ENCODE measurements at places on chromosomes 11 and 22.

GRCh38 chr11:104146421-104146820 lies 17.5 kb downstream of the PDGFD start:
- DNase-seq: no peak

DNA sequence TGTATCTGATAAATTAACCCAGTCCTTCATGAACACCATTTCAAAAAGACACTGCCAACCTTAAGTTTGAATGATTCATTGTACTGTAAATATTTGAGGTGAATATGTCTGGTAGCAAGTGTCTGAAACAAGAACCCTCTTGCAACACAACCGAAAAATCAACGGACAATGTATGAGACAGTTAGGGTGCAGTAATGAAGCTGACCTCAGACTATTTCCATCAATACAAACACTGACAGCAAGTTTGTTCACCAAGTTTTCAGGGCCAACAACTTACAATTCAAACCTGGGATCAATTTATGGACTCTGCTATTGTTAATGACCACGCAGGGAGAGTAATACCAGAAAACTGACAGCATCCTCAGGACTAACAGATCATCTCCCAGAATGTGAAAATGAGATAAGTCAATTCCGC lies 126.3 kb downstream of the CADM1 start:
- no peak for DNase-seq

DNA sequence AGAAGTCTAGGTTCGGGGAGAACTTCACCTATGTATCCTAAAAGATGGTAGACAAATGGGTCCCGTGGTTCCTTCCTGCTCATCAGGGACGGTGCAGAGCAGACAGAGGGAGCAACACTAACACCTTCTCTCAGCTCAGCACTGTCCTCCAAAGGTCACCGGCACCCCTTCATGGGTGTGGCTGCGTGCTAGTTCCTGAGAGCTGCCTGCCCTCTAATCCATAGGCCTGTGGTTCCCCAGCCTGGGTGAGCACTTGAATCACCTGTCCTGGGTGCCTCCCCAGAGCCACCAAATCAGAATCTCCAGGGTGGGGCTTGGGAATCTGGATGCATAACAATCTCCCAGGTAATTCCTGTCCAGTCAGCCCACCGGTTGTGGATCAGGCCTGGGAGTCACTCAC lies 113.9 kb upstream of the TMEM45B start:
- DNase-seq: no peak

DNA sequence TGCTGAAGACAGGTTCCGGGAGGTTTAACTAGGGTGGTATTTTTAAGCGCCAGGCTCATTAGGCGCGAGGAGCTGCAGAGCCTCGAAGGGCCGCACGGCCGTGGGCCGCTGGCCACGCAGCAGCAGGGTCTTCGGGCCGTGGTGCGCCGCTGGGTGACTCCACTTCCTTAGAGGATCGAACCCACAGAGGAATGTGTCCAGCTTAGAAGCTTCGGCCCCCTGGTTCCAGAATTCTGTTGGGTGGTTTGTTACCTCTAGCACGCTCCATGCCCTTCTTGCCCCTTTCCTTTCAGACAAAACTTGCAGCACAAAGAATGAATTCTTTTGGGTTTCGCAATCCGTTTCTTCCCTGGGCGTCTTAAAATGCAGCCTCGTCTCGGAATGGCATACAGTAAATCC lies 773 bp upstream of the PATL1 start:
- DNase-seq: peak; percentile 32

DNA sequence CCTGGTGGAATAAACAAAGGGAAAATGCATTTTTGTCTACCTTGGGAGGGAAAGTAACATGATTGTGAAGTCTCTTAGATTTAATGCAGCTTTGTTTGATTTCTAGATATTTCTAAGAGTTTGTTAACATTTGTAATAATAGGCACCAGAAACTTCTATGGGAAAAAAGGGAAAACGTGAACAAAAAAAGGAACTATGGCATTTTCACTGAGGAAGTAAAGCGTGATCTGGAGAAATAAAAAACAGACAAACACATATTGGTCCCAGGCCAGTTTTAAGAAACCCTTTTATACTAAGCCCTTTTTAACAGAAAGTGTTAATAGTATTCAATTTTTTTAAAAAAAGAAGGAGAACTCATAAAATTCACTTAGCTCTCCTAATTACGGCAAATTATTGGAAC lies 6.9 kb upstream of the MS4A7 start:
- no peak for DNase-seq

GRCh38 chr11:1044160-1044559 lies 7.6 kb upstream of the MUC6 start:
- no peak for DNase-seq

GRCh38 chr11:29361369-29361768 lies 655.5 kb downstream of the KCNA4 start:
- DNase-seq: no peak

- DNase-seq: no peak
Measured at GRCh38 chr11:128803011-128803410, 64.1 kb downstream of the KCNJ1 start.

- DNase-seq: no peak
Measured at GRCh38 chr22:49570032-49570848, 257.4 kb downstream of the BRD1 start.

DNA sequence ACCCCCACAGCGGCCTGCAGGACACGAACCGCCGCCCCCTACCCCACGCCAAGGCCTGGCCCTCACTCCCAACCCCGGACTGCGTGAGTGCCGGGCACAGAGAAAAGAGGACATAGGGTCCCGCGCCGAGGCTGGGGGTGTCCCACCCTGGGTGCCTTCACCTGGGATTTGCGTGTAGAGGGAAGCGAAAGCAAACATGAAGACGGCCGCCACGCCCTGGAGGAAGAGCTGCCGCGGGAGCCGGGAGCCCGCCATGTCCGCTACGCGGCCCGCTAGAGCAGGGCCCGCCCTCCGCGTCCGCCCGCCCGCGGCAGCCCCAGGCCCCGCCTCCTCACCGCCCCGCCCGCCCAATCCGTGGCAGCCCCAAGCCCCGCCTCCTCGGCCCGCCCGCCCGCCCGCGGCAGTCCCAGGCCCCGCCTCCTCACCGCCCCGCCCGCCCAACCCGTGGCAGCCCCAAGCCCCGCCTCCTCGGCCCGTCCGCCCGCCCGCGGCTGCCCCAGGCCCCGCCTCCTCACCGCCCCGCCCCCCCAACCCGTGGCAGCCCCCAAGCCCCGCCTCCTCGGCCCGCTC lies at the start of gene LMF2:
TSS of gene LMF2 (minus strand) at position 282 of the 570 bp plus-strand sequence. CDS start at position 255, 27 bp downstream.
- peak; percentile 73 for DNase-seq

GRCh38 chr22:46091277-46091977 lies 58.9 kb upstream of the PPARA start:
- no peak for DNase-seq

DNA sequence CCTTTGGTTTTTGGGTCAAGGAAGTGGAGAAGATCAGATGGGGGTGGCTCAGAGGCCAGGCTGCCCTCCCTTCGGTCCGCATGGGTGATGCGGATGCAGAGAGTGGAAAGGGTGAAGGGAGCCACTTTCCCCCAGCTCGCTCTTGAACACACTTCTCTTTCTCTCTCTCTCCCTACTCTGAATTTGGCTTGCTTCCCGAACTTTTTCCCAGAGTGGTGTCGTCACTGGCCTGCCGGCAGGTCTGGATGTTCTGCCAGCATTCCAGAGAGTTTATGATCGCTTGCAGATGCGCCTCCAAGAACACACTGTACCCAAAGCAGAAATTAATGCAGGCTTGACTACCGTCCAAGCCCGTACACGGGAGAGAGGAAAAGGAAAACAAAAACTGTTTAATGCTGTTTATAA lies 103.2 kb downstream of the ZBTB16 start:
- peak; percentile 86 for DNase-seq

DNA sequence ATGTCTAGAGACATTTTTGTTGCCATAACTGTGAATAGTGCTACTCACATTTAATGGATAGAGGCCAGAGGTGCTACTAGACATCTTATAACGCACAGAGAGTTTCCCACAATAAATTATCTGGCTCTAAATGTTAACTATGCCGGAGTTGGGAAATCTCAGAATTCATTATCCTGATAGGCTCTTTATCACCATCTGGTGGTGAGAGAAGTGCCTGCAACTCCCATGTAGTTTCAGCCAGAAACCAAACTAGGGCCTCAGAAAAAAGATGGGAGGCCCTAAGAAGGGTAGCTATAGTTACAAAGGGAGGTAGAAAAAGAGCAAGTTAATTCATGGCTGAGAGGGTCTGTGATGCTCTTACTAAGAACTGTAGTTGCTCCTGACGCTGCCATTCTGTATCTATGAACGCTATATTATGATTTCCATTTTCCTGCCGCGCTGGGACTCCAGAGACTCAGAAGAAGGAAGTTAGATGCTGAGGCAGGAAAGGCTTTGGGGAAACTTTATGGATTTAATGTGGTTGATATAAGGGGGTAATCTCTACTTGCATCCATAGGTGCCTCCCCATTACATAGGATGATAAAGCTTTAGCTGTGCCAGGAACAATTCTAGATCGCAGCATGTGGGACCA lies 22.9 kb upstream of the MRPL17 start:
- peak; percentile 48 for DNase-seq

DNA sequence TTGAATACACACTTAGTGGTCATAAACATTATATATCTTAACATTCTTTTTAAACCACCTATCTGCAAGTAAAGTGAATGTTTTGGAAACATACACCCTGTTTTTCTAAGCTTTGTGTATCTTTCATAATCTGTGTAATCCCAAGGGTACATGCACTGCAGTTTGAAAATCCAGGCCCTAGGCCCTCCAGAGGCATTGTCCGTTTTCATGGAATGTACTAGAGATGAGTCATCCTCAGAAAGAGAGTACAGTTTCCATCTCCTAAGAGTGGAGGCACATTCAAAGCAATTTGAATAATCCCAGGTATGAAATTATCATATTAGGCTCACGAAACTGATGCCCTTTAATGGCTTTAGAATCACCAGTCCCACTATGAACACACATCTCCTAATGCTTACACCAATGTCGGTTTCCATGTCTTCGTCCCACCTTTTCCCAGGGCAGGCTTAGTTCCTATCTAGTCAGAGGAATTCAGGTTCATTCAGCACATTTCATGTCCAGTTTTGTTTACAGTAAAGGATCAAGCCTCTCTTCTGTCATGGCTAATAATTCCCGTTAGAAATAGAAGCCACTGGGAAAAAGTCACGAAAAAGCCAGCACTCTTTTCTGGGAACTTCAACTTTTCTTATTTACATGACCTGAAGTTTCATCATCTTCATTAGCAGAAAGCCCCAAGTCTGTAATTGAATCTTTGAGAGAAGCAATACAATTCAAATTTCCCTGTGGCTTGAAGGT lies 39.5 kb upstream of the CD44 start:
- DNase-seq: no peak

- no peak for DNase-seq
Measured at GRCh38 chr11:128678024-128678423, 15.8 kb upstream of the FLI1 start.

DNA sequence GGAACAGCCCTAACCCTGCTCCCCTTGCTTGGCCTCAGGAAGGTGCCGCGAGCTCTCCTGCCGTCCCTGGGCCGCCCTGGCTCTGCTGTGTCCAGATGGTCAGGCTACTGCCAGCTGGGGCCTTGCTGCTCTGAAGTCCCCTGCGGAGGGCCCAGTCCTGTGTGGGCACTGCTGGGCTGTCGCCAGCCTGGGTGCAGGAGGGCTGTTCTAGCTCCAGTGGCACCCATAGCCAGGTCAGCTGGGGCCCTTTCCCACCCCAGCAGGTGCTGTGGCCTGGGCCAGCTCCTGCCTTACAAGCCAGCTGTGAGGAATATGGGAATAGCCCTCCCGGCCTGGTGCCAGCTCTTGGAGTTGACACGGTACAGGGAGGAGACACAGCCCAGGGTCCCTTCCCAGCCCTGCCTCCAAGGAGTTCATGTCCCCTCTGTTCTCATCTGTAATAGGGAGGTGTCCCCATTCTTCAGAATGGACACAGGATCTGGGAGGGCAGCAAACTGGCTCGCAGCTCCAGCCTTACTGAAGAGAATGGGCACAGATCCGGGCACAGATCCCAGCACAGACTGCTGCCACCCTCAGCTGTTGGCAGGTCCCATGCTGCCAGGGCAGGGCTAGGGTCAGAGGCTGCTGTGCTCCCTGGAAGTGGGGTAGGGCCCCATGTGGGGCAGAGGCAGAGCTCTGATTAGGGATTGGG lies 3.9 kb downstream of the DERL3 start:
- DNase-seq: no peak

DNA sequence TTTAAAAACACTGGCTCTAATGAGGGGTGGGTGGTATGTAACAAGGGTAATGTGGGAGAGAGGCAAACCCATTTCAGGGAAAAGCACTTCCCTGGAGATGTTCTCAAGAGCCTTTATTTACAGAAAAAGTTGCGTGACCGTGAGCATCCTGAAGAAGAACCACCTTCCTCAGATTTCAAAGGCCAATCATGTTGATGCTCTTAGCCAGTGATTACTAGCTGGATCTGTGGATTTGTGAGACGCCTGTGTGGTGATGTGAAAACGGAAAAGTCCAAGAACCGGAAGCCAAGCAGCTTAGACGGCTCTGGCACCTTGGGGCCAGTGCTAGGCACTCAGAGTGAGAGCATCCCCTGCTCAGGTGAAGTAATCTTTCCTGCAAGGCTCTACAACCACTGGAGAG lies 12.6 kb upstream of the UBASH3B start:
- peak; percentile 45 for DNase-seq

DNA sequence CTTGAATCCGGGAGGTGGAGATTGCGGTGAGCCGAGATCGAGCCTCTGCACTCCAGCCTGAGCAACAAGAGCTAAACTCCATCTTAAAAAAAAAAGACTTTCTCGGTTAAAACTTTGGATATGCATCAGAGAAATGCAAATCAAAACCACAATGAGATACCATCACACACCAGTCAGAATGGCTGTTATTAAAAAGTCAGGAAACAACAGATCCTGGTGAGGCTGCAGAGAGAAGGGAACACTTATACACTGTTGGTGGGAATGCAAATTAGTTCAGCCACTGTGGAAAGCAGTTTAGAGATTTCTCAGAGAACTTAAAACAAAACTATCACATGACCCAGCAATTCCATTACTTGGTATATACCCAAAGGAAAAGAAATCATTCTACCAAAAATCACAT lies 619.4 kb upstream of the KIRREL3 start:
- no peak for DNase-seq

DNA sequence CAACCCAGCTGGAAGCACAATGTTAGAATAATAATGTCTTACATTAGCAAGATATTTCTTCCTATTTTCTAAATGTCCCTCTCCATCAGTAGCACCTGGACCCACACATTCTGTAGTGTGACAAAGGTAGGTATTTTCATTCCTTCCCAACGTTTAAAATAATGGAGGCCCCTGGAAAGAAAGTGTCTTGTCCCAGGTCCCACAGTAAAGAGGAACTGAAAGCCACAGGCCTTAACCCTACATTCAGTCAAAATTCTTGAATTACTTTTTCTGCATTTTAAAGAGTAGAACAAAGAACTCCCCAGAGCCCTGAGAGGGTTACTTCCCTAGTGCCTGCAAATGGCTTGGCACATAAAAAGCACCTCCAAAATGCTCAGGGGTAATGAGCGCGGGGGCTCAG lies 26.3 kb downstream of the OPCML start:
- DNase-seq: no peak

- DNase-seq: no peak
Measured at GRCh38 chr11:33753304-33753967, 17.2 kb upstream of the CD59 start.

- DNase-seq: no peak
Measured at GRCh38 chr11:84719935-84720577, 907.1 kb downstream of the DLG2 start.

- DNase-seq: no peak
Measured at GRCh38 chr11:64490562-64491216, 100.3 kb upstream of the SLC22A12 start.

All from HTR-8/SVneo (cell line).